ENCODE measurements at places on chromosomes 6 and 20.

DNA sequence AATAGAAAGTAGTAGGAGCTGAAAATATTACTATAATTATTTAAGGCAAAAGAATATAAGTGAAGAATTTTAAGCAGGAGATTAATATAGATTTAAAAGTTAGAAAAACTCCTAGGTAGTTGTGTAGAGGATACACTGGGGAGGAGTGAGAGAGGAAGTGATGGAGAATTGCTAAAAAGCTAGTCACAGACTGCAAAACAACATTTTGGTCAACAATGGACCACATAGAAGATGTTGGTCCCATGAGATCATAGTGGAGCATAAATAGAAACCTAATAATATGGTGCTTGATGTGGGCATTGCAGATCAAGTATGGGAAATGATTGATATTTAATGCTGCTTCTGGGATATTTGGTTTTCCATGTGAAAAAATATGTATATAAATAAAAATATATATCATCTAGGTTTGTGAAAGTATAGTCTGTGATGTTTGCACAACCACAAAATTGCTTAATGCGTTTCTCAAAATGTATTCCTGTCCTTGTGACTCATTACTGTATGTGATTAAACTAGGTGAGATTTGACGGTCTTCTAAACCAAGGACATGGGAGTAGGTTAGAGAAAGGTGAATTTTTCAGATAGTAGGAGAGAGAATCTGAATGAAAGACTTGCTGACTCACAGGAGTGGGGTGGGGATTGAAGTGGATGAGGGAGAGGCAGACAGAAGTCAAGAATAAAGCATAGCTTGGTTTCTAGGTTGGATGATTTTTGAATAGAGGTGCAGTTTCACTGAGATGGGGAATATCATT, 174.0 kb downstream of the BCKDHB start:
- no peak for DNase-seq

- peak; percentile 62 for DNase-seq
These were observed 65.9 kb upstream of the DDR1 start for GRCh38 chr6:30818391-30818841.

DNA sequence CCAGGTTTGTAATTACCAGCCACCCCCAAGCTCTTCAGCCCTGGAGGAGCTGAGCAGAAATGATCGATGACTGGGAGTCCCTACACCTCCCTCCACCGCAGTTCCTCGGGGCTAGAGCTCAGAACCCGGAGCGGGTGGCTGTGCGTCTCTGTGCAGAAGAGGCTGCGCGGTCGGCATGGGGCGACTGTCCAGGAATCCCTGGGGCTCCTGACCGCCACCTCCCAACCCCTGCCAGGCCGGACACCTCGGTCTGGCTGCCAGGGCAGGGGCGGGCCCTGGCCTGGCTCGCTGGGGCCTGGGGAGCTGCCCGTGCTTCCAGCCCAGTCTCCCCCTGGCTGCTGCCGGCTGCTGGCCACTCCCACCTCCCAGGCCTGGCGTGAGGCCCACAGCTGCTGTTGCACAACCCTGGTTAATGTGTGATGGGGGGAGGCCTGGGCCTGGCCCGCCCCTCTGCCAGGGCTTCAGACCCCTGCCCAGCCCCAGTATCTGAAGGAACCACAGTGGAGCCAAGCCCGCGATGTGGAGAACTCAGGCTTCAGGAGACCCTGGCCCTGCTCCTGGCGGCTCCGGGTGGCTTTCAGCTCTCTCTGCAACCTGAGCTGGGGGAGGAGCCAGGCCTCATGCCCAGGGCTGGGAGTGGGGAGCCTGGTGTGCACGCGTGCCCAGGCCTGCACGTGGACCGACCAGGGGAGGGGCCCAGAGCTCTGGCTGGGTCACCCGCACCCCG, 1.2 kb downstream of the SLC2A4RG start:
- peak; percentile 85 for DNase-seq

GRCh38 chr6:33933101-33933500, 129.3 kb upstream of the MLN start:
- DNase-seq = no peak

DNA sequence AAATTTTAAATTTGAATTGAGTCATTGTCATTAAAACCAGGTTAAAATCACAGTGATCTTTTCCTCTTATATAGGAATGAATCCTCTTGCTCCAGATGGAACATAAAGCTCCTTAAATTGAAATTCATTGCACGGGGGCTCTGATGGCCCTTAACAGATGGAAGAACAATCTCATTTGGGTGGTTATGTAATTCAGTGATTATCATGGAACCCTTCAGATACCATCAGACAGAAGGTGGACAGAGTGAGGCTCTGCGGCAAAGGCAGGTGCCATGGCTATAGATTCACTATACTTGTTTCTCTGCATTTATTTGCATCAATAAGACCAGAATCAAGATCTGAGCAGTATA, 17.8 kb upstream of the RNF182 start:
- DNase-seq = no peak

GRCh38 chr6:31162463-31163165, 4.2 kb downstream of the TCF19 start:
- no peak for DNase-seq

DNA sequence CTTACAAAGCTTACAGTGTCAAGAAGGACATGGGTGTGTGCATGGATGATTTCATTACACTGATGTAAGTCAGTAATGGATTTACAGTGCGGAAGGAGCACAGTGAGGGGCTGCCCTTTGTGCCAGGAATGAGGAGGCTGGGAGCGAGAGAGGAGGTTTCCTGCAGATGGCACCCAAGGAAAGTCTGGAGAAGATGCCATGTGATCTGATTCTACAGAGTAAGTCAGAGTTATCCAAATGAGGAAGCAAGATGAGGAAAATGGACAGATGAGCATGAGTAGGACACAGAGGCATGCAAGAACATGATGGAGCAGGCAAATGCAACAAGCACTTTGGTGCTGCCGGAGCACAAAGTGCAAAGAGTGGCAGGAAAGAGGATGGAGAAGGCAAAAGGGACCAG, 29.7 kb downstream of the MAP7 start:
- no peak for DNase-seq

- no peak for DNase-seq
These were observed 2.6 kb downstream of the RPS10 start for GRCh38 chr6:34423254-34423653.

DNA sequence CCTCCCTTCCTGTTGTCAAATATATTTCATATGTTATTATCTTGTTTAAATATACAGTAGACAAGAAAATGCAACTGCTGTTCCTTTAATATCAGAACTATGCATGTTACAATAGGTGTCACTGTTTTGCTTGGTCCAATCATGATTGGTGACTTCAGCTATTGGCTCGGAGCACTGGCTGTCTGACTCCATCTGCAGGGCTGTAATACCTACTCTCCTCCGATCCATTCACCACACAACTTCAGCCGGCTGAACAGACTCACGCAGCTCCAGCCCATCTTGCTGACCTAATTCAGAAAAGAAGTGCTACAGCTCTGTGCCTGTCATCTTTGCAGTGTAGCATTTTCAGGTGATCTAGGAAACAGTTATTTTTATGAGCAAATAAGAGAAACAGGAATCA, at the start of gene BTBD3:
Gene BTBD3, plus strand, starts transcription at position 231 of the 400 bp plus-strand sequence. CDS start 383 bp downstream, outside the sequence.
- no peak for DNase-seq

DNA sequence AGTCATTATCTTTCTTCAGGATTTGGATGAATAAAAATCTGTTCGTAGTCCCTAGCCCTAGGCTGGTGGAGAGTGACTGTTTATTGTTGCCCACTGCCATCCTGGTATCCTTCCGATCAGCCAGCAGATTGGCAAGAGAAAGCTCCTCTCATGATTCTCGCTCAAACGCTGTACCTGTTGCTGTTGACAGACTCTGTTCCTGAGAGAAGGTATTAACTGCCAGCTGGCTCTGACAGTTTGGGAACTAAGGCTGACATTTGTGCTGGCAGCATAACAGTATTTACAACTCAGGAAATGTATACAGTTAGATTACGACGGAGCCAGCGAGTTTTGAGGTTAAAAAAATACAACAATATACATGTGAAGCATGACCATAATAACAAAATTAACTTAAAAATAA, 674.5 kb downstream of the PRKN start:
- DNase-seq = no peak

DNA sequence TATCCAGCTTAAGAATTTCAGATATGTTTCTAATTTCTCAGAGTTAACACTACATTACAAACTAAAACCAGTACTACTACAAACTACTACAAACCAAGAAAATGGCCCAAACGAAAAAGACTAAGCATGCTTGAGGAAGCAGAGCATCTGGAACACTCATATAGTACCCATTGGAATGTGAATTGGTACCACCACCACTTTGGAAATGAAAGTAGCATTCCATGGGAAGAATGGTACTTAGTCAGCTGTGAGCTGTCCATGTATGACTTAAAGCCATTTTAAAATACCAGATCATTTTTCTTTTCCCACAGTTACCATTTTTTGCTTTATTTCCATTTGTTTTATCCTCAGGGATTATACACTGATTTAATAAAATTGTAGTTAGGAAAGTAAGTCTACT, 30.5 kb downstream of the FBXO9 start:
- no peak for DNase-seq

DNA sequence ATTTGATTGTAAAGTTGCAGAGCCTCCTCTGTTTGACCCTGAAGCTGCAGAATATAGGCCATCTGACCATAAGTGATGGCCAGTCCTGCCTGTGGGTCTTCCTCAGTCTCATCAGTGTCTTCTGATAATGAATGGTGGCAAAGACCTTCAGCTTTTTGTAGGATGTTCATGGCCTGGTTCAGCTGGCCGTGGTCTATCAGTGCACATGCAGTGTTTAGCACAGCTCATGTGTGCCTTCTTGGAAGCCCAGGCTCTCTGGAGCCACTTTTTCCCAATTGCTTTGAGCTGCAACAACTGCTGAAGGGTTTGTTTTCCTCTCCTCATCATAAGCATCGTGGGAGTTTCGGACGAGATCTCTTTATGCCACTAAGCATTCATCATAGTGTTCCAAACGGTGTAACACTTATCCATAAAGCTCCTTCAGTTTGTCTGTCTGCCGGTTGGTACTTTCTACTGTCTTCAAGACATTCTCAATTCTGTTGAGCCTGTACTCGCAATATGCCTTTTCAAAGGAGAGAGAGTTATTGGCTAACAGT, 70.1 kb upstream of the TULP4 start:
- no peak for DNase-seq
